ENCODE measurements at places on chromosomes 4 and X.

GRCh38 chr4:11973270-11973669 is 544.6 kb upstream of the HS3ST1 start:
- DNase-seq, result no peak

GRCh38 chr4:24775032-24775605 is 20.3 kb upstream of the SOD3 start:
- no peak for DNase-seq

GRCh38 chr4:100317032-100317864 is 127.0 kb upstream of the DDIT4L start:
- peak; percentile 17 for DNase-seq

- DNase-seq, result peak; percentile 12
Observed at GRCh38 chr4:27084685-27085361, 224.2 kb downstream of the STIM2 start.

GRCh38 chrX:74613370-74614092 is 893 bp downstream of the RLIM start:
- DNase-seq, result peak; percentile 58

DNA sequence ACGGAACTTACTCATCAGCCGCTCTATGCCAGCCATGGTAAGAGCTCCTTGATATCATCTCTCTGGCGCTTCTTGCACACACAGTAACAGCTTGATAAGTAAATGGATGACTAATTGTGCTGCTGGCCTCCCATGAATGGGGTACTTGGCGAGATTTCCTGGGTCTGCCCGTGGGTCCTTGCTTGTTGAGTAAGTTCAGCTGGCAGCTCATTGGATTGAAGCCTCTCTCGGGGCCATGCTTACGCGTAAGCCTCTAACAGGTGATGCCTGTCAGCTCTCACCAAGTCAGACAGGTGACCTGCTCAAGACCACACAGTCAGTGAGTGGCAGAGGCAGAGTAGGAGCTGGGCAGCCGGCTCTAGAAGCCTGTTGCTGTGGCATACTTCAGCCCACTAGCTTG is 7.7 kb downstream of the NSG1 start:
- no peak for DNase-seq

DNA sequence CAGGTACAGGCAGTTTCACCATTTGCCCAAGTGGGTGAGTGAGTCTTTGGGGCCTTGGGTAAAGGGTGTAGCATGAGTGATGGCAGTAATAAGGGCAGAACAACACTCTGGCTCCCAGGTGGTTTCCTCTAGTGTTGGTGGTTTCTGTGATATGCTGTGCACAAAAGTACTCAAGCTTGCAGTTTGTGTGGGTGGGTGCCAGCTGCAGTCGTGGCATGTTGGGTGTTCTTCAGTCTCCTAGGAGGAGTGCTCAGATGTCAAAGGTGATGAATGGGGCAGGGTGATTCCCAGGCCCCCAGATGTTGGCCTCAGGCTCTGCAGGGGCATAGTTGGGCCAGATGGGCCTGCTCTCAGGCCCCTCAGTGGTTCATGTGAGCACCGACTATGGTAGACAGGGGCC is 166.1 kb upstream of the KLF8 start:
- DNase-seq, result no peak

- no peak for DNase-seq
Observed at GRCh38 chr4:108149588-108150380, 18.9 kb downstream of the LEF1 start.

DNA sequence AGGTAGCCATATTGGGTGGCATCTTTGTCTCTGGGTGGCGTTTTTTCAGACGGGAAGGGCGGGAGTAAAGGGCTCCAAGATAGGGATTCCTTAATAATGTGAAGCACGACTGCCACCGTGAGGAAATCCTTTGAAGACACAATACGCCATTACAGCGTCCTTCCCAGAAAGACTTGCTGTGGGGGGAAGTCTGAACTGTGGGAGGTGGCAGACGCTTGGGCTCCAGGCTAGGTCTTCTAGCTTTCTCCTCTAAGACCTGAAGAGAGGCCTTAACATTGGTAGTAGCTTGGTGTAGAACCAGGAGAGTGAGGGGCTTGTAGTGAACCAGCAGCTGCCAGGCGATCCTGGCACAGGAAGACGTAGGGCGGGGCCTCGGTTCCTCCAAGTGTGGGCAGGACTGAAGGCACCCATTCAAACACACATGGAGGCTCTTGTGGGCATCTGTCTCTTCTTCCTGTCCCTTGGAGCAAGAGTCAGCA is 197.3 kb downstream of the OR13H1 start:
- DNase-seq, result no peak

DNA sequence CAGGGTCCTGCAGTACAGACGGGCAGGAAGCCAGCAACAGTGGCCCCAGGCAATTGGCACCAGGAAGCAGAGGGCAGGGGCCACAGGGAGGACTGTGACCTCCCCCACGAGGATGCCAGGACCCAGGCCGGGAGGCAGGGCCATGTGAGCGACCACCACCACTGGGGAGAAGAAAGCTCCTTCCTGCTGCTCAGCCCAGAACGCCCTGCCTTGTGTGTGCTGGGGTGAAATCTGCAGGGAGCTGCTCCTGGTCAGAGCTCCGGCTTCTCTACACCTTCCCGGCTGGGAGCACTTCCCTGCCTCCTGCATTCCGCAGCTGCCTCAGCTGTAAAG is 100.4 kb downstream of the HMX1 start:
- no peak for DNase-seq

DNA sequence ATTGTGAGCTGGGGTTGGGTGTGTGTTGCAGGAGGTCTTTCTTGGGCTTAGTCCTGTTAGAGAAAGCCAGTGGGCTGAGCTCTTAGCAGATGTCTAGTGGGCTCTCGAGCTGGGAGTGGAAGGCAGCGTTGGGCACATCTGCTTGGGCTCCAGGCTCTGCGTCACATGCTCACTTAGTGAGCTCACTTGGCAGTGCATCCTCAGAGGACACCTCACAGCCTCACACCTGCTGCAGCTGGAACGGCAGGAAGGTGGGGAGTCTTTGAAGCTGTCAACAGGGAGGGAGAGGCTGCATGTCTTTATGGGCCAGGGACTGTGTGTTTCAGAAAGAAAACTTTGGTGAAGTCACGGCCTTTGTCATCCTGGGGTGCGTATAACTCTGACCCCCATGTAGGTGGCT is 82.2 kb downstream of the PSAPL1 start:
- DNase-seq, result peak; percentile 34

DNA sequence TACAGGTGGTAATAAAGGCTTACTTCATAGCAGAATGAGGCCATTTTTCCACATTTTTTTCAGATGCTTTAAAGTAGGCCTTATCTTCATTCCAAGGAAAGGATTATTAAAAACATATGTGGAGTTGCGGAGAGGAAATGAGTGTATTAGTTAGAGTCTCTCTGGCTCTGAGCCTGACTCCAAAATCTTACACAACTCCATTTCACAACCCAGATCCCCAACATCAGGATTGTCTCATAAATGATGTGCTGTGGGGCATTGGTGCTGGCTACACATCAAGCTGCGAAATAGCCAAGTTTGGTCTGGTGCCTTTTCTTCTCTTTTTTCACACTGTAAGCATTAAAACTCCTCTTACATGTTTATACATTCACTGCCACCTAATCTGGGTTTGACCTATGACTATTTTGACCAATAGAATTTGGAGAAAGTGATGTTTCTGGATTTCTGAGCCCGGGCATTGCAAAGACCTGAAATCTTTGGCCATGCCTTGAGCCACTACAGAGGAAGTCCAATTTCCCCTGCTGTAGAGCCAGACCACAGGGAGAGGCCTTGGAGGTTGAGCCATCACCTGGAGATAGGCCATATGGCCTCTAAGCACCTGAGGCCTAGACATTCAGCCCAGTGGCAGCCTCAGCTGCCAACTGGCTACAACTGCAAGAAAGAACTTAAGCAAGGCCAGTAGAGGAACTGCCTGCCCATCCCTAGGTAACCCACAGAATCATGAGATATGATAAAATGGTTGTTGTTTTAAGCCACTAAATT is 16.7 kb upstream of the SOD3 start:
- DNase-seq, result no peak

DNA sequence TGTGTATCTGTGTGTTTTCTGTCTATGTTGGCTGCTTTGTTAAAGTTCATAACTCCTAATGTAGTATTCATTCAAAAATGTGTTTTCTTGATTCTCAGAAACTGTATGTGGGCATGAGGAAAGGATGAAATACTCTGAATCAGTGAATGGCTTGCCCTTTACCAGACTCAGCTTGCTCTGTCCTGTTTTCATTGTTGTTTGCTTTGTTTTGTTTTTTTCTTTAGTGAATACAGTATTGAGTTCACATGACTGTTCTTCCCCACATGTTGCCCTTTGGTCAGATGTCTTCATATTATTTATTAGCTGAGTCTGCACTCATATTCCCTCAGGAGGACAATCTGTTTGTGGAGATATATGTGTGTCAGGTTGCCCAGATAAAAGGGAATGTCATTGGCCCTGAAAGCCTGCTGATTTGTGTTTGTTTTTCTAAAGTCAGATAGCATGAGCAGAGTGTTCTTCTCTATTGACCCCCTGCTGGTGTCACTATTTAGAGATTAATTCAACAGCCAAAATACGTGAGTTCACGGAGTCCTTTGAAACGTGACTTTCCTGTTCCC is 1184.4 kb downstream of the RPA4 start:
- no peak for DNase-seq

DNA sequence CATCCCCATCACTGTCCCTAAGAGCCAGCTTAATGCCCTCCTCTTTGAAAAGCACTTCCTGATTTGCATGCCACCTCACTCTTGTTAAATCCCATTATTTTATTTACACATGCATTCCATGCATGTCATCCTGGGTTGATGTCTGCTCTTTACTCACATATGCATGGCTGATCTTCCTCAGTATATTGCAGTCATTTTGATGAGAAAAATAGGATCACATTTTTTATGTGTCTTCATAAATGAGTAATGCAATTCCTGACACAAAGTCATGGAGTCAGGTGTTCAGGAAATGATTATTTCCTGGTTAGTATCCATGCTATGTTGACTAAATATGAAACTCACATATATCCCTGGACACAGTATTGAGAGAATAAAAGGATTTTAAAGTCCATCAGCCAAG is 204.7 kb downstream of the SLIT2 start:
- DNase-seq, result no peak

GRCh38 chr4:104491481-104492182 is 3.1 kb downstream of the CXXC4 start:
- peak; percentile 42 for DNase-seq

- DNase-seq, result no peak
Observed at GRCh38 chr4:17552427-17552826, 24.6 kb upstream of the LAP3 start.

DNA sequence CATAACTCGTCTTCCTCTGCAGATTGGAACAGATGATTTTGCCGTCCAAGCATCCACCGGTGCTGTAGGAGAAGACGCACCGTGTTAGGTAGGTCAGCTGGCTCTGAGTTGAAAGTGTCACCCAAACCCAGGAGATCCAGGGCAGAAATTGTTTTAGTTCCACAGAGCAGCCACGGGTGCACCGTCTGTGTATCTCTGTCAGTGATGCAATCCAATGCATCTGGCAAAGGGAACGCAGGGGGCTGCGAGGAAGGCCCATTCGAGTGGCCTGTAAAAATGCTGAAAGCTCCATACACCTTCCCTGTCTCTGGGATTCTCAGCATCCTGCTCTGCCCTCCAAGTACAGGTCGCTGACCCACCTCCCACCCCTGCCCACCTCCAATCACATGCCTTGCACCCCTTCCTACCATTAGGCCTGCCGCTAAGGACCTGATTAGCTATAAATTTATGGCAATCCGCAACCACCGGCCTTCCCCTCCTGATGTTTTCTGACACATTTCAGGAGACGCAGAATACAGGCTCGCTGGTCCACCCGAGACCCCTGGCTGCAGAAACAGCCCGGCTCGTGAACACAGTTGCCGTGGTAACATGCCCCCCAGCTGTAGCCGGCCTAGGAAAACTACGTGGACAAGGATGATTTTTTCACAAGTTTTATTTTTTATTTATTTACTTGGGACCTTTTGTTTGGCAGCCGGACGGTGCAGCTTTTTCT is 39.7 kb upstream of the SHOX start:
- no peak for DNase-seq

DNA sequence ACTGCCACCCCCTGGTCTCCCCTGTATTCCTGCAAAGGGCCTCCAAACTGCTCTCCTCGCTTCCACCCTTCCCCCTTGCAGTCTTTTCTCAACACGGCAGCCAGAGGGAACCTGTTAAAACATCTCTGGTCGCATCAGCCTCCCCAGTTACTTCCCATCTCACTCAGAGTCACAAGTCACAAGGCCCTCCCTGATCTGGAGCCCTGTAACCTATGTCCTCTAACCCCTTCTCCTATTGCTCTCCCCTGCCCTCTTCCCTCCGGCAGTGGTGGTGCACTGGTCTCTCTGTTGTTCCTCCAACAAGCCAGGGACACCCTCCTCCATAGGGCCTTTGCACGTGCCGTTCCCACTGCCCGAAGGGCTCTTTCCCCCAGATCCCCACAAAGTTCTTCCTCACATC is 73.2 kb downstream of the SH3KBP1 start:
- no peak for DNase-seq

DNA sequence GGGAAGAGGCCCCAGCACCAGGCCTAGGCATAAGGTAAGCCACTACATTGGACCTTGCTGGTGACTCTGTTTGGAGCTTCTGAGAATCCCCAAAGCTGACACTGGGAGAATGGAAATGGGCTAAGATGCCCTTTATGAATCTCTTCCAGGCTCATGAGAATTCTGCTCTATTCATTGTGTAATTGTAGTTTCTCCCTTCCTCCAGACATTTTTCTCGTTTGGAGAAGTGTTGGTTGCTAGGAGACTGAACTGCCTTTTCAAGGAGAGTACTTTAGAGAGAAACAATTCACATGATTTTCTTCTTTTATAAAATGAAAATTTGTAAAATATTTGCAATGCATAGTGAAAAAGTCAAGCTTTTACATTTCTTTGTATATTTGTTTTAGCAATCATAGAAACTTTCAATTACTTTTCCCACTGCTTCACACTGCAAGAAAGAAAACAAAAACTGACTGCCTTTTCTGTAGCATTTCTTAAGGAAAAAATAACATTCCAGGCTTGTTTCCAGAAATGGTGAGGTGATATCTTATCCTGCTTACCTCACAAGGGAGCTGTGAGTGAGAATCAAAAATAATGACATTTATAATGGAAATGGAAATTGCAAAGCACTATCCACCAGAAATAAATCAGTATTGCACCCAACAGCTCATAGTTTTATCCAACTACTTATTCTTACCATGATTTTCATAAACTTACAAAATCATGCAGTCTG is 24.9 kb upstream of the DCHS2 start:
- no peak for DNase-seq

DNA sequence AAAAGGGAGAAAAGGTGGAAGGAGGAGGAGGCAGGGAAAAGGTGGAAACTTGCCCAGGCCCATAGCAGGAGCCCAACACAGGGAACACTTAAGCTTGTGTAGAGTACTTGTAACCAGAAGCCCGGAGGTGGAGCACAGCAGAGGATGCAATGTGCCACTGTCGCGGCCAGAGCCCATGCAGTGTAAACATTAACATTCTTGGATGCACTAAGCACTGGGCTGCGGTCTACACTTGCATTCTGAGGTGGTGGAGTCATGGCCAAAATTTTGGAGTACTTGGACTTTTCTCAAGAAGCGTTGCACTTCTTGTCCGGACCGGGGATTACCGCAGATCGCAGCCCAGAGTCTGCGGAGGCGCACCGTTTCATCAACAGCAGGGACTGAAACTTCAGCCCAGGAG is 4.5 kb upstream of the RHOXF1 start:
- no peak for DNase-seq

GRCh38 chrX:72313707-72314641 is 8.3 kb upstream of the CITED1 start:
- DNase-seq, result peak; percentile 8

- no peak for DNase-seq
Observed at GRCh38 chr4:52984462-52984881, 122.4 kb downstream of the RASL11B start.

- no peak for DNase-seq
Observed at GRCh38 chrX:109393859-109394258, 88.0 kb downstream of the GUCY2F start.

Measured in NCI-H1092 treated with DMSO at 0.1 percent for 48 hours (cell line).